PC-9 (cell line): ENCODE measurements at places on chromosomes 2 and 18. TPM values are rescaled to one million over a fixed set of nuclear protein-coding genes. Genes with fewer than 3 reads are reported as not detected.

SCN3A gene
- not detected in 2 replicates for total RNA-seq

TMEM17 gene
- 7.6 and 11.0 TPM in 2 replicates for total RNA-seq

PLCD4 gene
- 0.74 and 1.3 TPM in 2 replicates for total RNA-seq

CDH2 gene
- 6.4 and 8.5 TPM in 2 replicates for total RNA-seq

TNFRSF11A gene
- total RNA-seq: 6.3 and 6.7 TPM in 2 replicates

MAP3K19 gene
- not detected in 2 replicates for total RNA-seq

CRYGD gene
- total RNA-seq: not detected in 2 replicates

SELENOI gene
- total RNA-seq: 33.0 and 60.8 TPM in 2 replicates
